Muscle of back (tissue), 13 donors: ENCODE measurements at places on chromosomes 11 and 22. TPM values are rescaled to one million over a fixed set of nuclear protein-coding genes. Genes with fewer than 3 reads are reported as not detected.

- no peak for DNase-seq
These were observed 15.5 kb downstream of the OR51B6 start for GRCh38 chr11:5366856-5367255.

GRCh38 chr22:39908737-39909136 is 7.9 kb downstream of the GRAP2 start:
- DNase-seq: no peak

DNA sequence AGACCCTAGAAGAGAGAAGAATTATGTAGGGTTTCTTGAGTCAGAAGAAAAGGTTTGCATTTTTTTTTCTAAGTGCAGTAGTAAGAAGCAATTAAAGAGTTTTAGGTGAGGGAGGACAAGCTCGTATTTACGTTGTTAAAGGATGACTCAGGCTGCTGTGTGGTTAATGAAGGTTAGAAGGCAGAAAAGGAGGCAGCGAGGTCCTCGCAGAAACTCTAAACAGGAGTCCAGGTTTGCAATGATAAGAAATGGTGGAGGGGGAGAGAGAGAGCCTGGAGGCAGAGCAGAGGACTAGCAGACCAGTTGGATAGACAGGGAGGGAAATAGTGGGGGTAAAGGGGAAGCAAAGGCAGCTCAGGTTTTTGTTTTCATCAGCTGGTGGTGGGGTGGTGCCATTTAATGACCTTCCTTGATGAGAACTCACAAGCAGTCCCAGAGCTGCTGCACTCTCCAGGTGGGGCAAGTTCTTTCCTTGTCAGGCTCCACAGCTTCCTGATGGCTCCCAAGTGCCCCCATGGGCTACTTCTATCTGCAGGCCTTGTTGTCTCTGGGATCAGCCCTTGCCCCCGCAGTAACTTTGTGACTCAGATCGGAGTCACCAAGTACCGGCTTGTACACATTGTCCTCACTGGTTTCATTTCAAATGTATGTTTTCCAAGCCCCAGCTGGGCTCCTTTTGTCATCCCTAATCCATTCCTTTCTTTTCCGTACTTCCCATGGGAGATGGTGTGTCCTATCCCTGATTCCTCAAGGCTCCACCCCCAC is 8.3 kb upstream of the INSC start:
- no peak for DNase-seq

DNA sequence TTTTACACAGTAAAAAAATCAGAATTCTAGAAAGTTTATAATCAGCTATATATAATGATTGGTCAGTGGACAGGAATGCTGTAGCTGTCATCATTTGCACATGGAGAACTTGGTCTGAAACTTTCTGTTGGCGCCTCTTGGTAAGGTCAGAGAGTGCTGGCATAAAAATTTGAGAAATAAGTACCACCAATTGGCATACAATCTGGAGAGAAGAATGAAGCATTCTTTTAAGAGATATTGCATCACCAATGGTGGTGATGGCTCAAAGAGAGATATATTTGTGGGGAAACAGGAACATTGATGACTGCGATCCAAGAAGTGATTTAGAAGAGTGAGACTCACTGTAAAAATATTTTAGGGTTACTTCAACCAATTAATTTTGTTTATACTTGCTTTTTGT is 19.8 kb upstream of the OOSP1 start:
- no peak for DNase-seq

SLC6A5 gene
- polyA plus RNA-seq: not detected

OR6A2 gene
- not detected for polyA plus RNA-seq

MS4A12 gene
- polyA plus RNA-seq: not detected

TMA7B gene
- polyA plus RNA-seq: not detected
